ENCODE measurements at places on chromosomes 3 and 15.
A peak's percentile ranks its signal among the peaks of the same experiment; 100 is the strongest.

DNA sequence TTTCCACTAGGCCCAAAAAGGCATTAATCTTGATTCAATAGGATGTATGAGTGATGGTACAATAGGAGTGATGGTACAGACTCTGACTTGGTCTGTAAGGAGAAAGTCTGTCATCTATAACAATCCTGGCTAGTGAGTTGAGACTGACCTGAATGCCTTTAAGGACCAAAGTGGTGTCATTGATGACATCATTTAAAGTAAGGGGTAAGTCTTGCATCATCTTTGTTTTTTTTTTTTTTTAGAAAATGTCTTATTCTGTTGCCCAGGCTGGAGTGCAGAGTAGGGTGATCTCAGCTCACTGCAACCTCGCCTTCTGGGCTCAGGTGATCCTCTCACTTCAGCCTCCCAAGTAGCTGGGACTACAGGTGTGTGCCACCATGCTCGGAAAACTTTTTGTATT, 5.6 kb upstream of the TMEM45A start:
- DNase-seq: no peak

DNA sequence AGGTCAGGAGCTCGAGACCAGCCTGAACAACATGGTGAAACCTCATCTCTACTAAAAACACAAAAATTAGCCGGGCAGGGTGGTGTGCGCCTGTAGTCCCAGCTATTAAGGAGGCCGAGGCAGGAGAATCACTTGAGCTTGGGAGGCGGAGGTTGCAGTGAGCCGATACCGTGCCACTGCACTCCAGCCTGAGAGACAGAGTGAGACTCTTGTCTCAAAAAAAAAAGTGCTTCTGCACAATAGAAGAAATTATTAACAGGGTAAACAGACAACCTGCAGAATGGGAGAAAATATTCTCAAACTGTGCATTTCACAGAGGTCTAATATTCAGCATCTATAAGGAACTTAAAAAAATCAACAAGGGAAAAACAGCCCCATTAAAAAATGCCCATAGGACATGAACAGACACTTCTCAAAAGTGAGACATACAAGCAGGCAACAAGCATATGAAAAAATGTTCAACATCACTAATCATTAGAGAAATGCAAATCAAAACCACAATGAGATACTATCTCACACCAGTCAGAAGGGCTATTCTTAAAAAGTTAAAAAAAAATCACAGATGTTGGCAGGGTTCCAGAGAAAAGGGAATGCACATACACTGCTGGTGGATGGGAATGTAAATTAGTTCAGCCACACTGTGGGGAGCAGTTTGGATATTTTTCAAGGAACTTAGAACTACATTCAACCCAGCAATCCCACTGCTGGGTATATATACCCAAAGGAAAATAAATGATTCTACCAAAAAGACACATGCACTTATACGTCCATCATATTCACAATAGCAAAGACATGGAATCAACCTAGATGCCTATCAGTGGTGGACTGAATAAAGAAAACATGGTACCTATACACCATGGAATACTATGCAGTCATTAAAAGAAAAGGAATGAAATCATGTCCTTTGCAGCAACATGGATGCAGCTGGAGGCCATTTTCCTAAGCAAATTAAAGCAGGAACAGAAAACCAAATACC, 75.5 kb downstream of the MSL2 start:
- DNase-seq: no peak

DNA sequence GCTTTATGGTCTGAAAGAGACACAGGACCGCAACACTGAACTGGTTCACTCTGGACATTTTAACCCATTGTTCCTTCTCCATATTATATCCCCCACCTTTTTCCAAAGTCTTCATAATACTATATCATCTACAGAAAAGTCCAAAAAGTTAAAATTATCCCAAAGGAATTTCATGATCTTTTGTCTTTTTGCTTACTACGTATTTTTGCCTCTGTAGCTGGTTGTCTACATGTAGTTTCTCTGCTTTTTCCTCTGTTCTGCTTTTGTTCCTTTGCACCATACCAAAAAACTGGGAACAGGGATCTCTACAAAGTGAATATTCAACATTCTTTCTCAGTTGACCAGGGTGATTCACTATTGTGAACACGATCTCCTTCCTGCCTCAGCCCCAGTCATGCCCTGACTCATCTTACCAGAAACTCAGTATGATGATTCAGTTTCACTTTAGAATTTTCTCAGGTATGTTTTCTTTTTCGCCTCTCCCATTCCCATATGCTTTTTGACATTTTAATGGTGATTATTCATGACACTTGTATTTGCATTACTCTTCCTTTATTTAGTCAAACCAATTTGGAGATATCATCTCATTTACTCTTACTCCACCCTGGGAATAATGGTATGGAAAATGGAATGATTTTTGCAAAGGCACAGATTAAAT, 14.5 kb downstream of the EMC4 start:
- DNase-seq: no peak

DNA sequence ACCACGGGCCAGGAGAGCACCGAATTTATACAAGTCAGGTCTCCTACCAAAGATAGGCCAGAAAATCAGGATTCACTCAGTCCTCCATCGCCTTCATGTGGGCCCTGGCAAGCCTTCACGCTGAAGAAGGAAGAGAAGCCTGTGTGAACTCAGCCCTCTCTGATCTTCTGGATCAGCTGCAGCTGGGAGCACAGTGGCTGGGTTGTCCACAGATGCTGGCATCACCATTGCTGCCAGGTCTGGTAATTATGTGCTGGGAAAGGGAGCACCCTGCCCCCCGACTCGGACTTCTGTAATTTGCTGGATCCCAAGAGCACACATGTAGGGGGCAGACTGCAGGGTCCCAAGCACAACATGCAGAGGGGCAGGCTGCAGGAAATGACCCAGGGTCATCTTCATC, 12.4 kb upstream of the PDE8A start:
- DNase-seq: no peak

DNA sequence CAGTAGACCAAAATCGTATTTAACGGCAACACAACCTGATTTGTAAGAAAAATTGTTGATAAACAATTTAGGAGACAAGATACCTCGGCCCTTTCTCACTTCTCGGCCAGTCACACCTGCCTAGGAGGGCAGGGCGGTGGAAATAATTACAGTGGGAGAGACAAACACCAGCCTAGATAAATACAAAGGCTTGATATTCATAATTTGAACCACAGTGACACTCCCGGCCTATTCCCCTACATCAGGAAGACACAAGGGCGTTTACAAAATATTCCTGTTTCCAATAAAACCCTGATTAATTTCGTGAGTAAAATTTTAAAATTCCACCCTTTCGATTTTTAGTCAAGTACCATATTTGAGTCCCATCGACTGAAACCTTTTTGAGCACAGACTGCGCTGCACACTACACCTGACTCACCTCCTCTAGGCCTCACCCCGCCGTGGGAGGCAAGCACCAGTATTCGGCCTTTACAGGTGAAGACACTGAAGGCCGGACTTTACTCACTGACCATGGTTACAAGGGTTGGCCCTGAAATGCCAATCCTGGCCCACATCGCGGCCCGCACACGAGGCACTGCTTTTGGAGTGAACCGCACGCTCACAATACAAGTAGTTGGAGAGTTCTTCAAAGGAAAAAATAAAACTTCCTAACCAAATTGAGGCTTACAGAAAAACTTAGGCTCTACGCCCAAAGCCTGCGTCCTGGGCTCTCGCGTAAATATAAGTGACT, 794 bp downstream of the ARPP19 start:
- peak; percentile 36 for DNase-seq

DNA sequence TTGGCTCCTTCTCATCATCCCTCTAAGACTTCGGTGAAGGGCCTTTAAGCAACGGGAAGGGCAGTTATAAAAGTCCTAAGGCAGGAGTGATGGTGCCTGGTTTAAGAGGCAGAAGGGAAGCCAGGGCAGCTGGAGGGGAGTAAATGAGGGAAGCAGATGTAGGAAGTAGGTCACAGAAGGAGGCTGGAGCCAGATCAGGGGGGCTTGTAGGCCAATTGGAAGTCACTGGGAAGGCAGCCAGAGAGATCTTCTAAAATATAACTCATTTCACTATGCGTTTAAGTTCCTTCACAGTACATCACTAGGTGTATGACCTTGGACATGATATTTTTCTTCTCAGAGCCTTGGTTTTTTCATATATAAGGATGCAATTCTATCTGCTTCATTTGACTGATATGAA, 94.7 kb downstream of the MYH15 start:
- DNase-seq: no peak

DNA sequence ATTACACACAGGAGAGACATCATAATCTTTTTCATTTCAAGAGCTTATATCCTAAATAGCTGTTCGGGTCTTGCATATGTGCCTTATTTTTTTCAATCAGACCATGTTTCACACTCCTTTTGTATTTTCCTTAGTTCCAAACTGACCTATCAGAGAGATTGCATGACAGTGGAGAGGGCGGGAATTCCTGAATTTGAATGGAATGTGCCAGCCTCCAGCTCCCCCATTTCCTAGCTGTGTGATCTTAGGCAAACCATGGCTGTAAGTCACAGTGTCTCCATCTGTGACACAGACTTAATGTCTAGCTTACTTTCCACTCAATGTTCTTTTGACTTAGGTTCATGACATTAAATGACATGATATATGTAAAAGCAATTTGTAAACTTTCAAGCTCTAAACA, 62.0 kb upstream of the CSTA start:
- no peak for DNase-seq

DNA sequence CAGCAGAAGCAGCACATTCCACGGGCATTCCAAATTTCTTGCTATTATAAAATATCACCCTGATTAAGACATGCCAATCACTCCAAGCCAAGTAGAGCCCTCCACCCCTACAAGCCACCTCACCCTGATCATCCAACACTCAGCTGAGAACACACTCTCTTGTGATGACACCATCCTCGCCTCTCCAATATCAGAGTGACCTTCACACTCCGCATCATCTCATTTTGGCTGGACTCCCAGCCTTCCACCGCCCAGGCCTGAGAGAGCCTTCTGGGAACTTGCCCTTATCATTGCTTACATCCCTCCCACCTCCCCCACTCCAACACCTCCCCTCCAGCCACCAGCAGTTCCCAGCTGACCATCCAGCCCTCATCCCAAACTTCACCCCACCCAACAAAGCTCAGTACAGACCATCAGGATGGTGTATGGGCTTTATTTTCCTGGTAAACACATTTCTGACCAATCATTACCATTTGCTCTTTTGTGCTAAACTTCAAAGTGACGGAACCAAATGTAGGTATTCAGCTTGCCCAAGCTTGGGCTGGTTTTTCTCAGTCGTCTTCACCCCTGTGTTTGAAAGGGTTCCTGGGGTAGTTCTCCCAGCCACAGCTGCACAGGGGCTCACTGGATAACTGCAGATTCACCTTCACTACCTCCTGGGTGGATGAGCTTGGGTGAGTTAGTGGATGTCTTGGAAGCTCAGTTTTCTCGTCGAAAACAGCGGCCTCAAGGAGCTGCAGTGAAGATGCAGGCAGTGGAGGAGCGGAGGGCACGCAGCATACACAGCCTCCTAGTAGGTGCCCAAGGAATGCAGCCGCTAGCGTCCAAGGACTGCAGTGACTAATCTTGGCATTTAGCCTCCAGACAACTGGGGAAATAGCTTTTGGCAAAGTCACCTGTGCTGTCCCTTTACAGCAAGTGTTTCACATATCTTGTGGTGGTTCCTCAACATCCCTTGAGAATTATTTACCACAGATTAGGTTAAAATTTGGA, 115.1 kb downstream of the LIPC start:
- DNase-seq: no peak

DNA sequence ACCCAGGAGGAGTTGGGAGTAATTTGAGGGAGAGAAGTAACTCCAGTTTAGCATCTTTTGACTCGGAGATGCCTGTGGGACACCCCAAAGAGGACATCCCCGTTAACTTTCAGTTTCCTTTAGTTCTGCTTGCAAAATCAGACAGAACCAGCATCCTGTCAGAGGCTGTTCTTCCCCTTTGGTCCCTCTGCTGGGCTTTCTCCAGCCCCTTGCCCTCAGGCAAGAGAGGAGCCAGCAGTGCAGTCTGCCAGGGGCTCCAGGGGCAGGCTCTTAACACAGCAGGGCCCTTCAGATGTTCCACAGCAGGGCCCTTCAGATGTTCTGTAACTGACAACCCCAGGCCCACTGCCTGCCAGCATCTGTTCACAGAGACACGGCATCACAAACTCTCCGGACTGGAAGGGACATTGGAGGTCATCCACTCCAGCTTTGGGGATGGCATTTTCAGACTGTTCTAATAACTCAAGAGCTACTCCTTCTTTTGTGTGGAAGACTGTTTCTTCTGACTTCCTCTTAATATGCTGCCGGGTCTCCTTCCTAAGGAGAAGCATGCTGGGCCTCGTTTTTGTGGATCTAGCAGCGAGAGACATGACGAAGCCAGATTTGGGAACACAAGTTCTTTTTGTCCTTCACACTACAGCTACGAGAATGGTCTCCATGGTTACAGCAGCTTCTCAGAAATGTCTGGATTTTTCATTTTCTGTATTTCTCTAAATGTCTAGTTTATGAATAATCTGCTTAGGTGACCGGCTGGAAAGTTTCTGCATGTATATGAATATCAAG, 51.9 kb downstream of the KY start:
- DNase-seq: no peak

GRCh38 chr3:101966226-101966625, 116.9 kb downstream of the NFKBIZ start:
- no peak for DNase-seq

GRCh38 chr3:62367763-62368195, 5.6 kb downstream of the FEZF2 start:
- no peak for DNase-seq

DNA sequence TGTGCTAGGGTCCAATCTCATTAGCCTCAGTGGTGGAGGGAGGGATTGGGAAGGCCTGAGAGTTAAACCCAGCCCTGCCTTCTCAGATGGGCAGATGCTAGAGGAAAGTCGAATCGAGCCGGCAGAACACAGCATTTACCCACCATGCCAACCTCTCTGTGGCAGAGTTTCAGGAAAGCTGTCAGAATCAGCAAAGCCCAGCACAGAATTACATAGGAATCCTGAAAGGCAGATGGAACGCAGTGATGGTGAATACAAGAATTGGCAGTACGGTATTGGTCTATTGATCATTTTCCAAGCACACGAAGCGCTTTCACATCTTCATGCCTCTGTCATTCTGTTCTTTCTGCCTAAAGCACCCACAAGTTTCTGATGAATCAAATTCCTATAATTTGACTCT, 417.7 kb upstream of the RBMS3 start:
- no peak for DNase-seq

GRCh38 chr3:180180795-180181194, 144.1 kb upstream of the PEX5L start:
- no peak for DNase-seq

DNA sequence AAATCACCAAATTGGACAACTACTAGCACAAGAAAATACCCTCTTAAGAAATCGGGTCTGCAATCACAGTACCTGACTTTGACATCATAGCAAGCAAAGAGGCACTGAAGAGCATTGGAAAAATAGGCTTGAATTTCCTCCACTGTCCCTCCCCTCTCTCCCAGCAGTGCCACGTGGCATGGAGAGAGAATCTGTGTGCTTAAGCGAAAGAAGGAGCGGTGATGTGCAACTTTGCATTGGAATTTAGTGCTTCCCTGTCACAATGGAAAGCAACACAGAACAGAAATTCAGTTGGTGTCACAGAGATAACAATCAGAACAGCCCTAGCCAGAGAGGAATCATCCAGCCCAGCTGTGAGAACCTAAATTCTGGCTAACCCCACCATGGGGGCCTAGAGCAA, 207.5 kb upstream of the SLITRK3 start:
- no peak for DNase-seq

Data from CD4-positive, alpha-beta T cell treated with Interleukin-12 subunit alpha and Interleukin-12 subunit beta, for 1 hour (primary cell).